ENCODE measurements at places on chromosomes 6 and 20. TPM values are rescaled to one million over a fixed set of nuclear protein-coding genes. Genes with fewer than 3 reads are reported as not detected.

GRCh38 chr6:8819446-8819845 is 384.1 kb upstream of the SLC35B3 start:
- peak; percentile 11 for DNase-seq

ISM1 gene
- 3.4 TPM for total RNA-seq

GRCh38 chr20:19626896-19627295 is 131.2 kb upstream of the RIN2 start:
- DNase-seq = no peak

GPLD1 gene
- total RNA-seq = 2.2 TPM

GRCh38 chr6:56484669-56485068 is 158.0 kb downstream of the DST start:
- no peak for DNase-seq

DNA sequence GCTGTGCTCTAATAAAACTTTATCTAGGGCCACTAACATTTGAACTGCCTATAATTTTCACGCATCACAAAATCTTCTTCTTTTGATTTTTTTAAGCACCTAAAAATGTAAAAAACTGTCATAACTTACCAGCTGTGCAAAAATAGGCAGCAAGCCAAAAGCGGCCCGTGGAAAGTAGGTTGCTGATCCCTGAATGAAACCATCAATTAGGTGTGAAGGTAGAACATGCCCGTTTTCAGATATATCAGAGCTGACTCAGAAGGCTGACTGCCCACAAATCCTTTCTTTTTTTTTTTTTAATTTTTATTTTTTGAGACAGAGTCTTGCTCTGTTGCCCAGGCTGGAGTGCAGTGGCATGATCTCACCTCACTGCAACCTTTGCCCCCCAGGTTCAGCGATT is 4.9 kb upstream of the IPCEF1 start:
- no peak for DNase-seq

DNA sequence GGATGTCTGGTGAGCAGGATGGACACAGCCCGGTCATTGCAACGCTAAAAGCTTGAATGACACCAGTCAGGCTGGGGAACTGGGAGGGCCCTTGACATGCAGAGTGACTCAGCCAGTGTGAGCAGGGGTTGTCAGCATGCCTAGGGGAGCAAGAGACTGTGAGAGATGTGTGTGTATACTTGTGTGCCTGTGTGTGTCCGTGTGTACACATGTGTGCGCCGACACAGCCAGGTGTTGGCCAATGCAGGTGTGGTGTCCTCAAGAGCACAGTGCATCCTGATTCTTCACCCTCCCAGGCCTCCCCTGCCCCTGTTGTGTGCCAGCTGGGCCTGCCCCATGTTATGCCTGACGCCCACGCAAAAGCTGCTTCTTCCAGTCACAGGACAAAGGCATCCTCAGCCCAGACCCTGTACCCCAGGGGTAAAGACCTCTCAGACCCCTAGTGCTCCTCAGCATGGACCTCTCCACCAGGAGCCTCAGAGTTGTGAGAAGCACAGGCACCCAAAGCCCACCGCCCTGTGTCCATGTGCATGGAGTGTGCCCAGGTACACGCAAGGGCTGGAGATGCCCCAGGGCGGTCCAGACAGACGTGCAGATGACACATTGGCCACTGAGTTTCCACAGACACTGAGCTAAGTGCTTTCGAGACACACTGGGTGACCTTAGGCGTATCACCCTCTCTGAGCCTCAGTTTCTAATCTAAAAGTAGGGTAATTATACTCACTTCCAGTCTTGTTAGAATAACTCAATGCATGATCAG is 16.6 kb downstream of the NRSN2 start:
- no peak for DNase-seq

DNA sequence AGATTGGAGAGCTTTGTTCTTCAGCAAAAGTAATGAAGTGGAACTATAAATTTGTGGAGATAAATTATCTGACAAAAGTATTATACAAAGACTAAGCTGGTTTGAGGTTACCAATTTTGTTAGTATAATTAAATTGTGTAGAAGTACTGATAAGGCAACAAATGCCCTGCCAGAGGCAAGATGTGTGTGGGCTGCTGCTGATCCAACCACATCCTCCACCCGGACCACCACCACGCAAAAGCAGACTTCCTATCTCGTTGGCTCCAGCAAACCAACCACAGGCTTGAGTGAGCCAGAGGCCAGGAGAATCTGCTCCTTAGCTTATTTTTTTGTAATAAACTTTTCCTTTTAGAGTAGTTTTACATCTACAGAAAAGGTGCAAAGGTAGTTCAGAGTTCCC is 1.1 kb upstream of the MYLK4 start:
- peak; percentile 73 for DNase-seq

ECT2L gene
- 15.3 TPM for total RNA-seq

RCAN2 gene
- 16.7 TPM for total RNA-seq

DNA sequence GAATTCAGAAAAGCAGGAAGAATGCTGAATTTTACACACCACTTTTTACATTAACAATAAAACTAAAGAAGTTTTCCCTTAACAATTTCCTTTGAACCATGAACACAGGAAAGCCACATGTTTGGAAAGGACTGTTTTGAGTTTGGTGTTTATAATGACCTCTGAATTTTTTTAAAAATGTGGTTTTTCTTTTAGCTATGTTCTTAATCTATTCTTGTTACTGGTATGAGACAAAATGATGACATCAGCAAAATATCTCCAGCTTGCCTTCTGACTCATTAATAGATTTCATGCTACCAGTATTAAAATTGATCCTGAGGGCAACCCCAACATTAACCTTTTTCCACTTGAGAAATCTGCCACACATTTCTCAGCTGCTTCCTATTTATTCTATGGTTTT is 217.5 kb upstream of the THEMIS start:
- DNase-seq = no peak

GRCh38 chr6:53495506-53496499 is 49.1 kb downstream of the GCLC start:
- DNase-seq = peak; percentile 97

WFDC11 gene
- not detected for total RNA-seq

DNA sequence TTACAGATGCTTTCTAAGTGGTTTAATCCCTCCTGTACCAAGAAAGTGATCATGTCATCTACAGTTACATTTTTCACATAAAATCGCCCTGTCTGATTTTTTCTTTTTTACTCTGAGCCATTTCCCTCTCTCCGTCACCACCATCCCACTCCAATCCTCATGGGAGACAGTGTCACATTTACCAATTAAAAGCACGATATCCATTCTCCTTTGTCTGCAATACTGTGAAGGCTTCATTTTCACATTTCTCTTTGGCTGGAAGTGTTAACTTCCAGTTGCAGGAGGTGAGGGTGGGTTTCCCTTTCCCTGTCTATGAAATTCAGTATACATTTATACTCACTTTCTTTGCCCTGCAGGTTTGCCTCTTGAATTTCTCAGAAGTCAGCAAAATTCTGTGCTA is 372.7 kb upstream of the CNR1 start:
- no peak for DNase-seq

HRH3 gene
- total RNA-seq = not detected

GRCh38 chr6:47781732-47782131 is at the start of gene OPN5:
OPN5 (plus strand) TSS chr6:47782032; CDS start chr6:47782067, 35 bp downstream.
- no peak for DNase-seq

CRISP2 gene
- 0.28 TPM for total RNA-seq

GRCh38 chr6:137570393-137570792 is 76.2 kb upstream of the OLIG3 start:
- DNase-seq = peak; percentile 57

MEP1A gene
- total RNA-seq = 0.06 TPM

PPP1R3D gene
- 11.8 TPM for total RNA-seq

- no peak for DNase-seq
These were observed 545.7 kb downstream of the PRKN start for GRCh38 chr6:162181741-162182401.

GRCh38 chr6:46420921-46421638 is 70.2 kb downstream of the RCAN2 start:
- DNase-seq = no peak

C20orf202 gene
- 0.37 TPM for total RNA-seq

NNAT gene
- total RNA-seq = 14.6 TPM

GRCh38 chr6:41840326-41840725 is 52.8 kb downstream of the TOMM6 start:
- DNase-seq = no peak

GRCh38 chr6:118902726-118903125 is 8.8 kb downstream of the ASF1A start:
- no peak for DNase-seq

DNA sequence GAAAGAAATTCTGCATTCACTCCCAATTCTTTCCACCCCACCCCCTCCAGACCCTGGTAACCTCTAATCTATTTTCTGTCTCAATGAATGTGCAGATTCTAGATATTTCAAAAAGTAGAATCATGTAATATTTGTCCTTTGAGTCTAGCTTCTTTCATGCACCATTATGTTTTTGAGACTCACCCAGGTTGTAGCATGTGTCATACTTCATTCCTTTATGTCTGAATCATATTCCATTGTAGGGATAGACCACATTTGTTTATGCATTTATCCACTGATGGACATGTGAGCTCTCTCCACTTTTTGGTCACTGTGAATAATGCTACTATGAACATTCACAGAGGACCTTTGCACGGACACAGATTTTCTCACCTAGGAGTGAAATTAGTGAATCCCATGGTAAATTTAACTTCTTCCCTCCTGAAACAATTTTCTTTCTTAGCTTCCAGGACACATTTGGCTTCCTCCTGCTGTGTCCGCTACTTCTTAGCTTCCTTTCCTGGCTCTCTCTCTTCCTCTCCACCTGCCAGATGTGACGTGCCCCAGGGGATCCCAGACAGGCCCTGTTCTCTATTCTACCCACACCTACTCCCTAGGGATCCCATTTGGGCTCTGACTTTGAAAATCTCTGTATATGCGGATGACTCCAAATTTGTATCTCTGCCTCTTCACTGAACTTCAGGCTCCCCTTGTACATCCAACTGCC is 24.1 kb upstream of the ARFGEF2 start:
- no peak for DNase-seq

GRCh38 chr6:148395583-148396101 is 53.0 kb downstream of the SASH1 start:
- no peak for DNase-seq

TREML2 gene
- total RNA-seq = 1.4 TPM
